ENCODE measurements at places on chromosomes 16 and 17.

- DNase-seq: no peak
These were observed 4.2 kb downstream of the ATP2A3 start for GRCh38 chr17:3959921-3960601.

GRCh38 chr17:55641676-55642081 lies 81.0 kb downstream of the TMEM100 start:
- no peak for DNase-seq

GRCh38 chr16:28298511-28298878 lies 6.2 kb downstream of the SBK1 start:
- no peak for DNase-seq

DNA sequence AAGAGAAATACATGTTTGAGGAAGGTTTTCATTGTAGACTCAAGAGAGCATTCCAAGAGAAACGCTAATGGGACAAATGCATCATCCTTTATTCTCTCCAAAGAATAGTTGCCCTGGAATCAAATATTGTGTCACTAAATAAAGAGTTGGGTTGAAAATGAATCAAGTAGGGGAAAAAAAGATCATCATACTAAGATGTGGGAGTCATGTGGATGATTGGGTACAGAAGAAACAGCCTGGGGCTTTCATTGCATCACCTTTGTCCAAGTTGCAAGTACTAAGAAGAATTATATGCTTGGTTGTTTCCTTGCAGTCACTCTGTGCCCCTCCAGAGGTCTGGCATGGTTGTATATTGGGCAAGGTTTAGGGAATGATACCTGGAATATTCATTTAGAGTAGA lies 658.9 kb downstream of the TOX3 start:
- no peak for DNase-seq

- no peak for DNase-seq
These were observed 9.5 kb downstream of the MPP2 start for GRCh38 chr17:43897831-43898230.

DNA sequence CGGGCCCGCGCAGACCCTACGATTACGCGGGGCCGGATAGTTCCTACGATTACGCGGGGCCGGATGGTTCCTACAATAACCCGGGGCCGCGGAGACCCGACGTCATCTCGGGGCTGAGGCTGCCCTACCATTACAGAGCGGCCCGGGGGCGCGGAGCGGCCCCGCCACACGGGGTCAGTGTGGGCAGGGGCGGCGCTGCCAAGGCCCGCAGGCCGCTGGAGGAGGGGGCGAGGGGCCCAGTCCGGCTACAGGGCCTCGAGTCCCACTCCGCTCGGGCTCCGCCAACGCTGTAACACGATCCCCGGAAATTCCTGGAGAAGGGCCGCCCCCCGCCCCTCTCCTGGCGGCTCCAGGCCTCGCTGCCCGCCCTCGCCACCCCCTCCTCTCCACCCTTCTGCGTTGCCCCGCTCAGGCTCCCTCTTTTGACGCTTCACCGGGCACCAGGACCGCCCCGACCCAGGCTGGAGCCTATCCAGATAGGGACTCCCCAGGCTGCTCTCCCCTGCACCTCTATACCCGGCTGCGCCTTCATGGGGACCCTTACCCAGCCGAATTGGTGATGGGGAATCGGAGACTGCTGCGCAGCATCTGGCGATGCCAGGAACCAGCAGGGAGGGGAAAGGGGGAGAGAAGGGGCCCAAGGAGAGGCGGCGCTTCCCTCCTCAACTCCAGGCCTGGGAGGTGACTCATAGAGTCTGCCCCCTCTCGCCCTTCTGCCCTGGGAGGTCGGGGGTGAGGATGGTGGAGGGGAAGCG lies at the start of gene RAB34:
Gene RAB34, minus strand, starts transcription at position 291 of the 755 bp plus-strand sequence. CDS start 602 bp downstream, outside the sequence.
- no peak for DNase-seq

GRCh38 chr17:47470836-47471235 lies 60.1 kb upstream of the NPEPPS start:
- DNase-seq: no peak

DNA sequence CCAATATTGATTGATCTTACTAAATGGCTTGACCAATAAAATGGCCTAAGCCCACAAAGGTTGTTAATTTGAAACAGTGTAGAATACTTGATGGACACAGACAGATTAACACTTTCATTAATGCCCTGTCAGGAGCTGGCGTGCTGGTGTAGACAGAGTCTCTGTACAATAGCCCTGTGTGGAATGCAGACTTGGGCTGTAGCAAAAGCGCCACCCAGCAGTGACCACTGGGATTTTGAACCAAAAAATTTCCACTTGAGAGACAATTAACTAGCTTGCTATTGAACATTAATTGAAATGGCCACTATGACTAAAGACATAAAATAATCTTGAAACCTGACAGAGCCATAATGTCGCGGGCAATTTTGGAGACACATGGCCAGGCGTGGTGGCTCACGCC lies 19.7 kb upstream of the GUCY2D start:
- DNase-seq: no peak

DNA sequence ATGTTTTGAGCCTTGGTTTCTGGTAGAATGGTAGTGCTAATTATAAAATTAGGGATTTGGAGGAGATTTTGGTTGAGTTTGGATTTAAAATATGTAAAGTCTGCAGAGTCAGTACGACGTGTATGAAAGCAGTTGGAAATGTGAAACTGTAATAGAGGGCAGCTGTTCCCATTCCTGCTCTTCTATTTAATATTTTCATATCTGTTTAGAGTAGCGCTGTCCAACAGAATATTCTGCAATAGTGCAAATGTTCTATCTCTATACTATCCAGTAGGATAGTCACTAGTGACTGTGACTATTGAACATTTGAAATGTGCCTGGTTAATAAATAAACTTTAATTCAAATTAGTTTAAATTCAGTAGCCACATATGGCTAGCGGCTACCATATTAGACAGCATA lies 443.4 kb upstream of the SOX9 start:
- no peak for DNase-seq

Measured in stimulated activated CD8-positive, alpha-beta memory T cell treated with anti-CD3 and anti-CD28 coated beads, Interleukin-7, amount 100 ng/mL, for 1 hour (primary cell).